ENCODE measurements at places on chromosomes 4 and X.
A peak's percentile ranks its signal among the peaks of the same experiment; 100 is the strongest.

GRCh38 chrX:13074297-13075262 is 30.2 kb upstream of the FAM9C start:
- no peak overlapping the region for H3K4me3 ChIP-seq
- H3K27ac ChIP-seq: no peak overlapping the region

GRCh38 chr4:15331930-15332329 is 95.9 kb upstream of the C1QTNF7 start:
- H3K27me3 ChIP-seq: no peaks in the 10 kb centered on the region
- H3K4me1 ChIP-seq: no peaks in the 10 kb centered on the region
- no peak overlapping the region for H3K4me3 ChIP-seq
- no peak overlapping the region for H3K27ac ChIP-seq
- no peaks in the 10 kb centered on the region for H3K36me3 ChIP-seq
- DNase-seq: no peak

DNA sequence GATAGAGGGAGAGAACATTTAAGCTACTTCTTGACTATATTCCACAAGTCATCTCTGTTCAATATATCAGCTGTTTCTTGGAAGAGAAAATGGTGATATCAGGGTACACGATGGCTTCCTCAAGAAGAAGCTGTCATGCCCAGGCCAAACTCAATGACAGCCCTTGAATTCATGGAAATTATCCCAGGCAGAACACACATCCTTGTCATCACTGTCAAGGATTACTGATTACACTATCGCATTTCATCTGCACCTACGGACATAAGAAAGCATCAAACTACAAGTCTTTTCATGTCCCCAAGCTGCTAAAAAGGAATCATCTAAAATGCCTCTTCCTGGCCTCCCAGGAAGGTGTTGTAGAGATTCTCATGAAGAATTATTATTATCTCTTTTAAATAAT is 165.2 kb upstream of the SLC7A11 start:
- H3K27ac ChIP-seq: no peak overlapping the region
- no peaks in the 10 kb centered on the region for H3K27me3 ChIP-seq
- no peak overlapping the region for H3K4me3 ChIP-seq

- no peaks in the 10 kb centered on the region for H3K27me3 ChIP-seq
- DNase-seq: no peak
- no peak overlapping the region for H3K27ac ChIP-seq
- no peaks in the 10 kb centered on the region for H3K4me1 ChIP-seq
- H3K36me3 ChIP-seq: peaks cover 6% of the 10 kb centered on the region
- H3K4me3 ChIP-seq: no peak overlapping the region
Observed at GRCh38 chr4:78426972-78427371, 124.6 kb upstream of the ANXA3 start.

GRCh38 chr4:147041376-147041775 is 95.7 kb upstream of the TTC29 start:
- no peaks in the 10 kb centered on the region for H3K27me3 ChIP-seq
- H3K36me3 ChIP-seq: no peaks in the 10 kb centered on the region
- no peak overlapping the region for H3K27ac ChIP-seq
- DNase-seq: no peak
- no peak overlapping the region for H3K4me3 ChIP-seq

DNA sequence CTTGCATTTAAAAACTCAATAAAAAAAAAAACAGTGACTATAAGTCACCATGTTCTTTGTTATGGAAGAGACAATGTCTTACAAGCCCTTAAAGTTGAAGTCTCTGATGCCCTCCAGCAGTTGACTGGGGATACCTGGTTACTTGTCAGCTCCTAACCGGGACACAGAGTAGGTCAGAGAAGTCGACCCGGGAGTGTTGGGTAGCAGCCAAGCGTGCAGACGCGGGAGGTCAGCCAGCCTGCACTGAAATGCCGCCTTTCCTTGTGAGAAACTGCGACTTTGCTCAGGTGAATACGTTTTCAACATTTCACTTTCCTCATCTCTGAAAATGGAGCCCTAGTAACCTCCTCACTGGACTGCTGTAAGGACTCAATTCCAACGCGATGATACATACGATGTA is 81.8 kb downstream of the F11 start:
- no peaks in the 10 kb centered on the region for H3K27me3 ChIP-seq
- no peaks in the 10 kb centered on the region for H3K4me1 ChIP-seq
- H3K36me3 ChIP-seq: no peaks in the 10 kb centered on the region
- H3K4me3 ChIP-seq: no peak overlapping the region
- H3K27ac ChIP-seq: no peak overlapping the region

DNA sequence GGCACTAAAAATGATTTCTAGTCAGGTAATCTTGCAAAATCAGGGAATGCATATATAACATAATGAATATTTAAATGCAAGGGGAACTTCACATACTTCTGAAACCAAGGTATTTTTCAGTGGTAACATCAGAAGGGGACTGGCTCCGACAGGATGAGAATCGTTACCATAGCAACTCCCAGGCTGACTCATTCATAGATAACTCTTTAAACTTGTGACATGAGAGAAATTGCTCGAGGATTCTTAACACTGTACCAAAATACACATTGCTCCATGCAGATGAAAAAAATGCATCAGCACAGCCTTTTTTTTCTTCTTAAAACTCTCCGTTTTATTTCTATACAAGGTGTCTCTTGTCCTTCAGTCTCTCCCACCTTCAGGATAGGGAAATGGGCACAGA is 114.3 kb downstream of the GABRB1 start:
- no peak overlapping the region for H3K27ac ChIP-seq
- no peaks in the 10 kb centered on the region for H3K36me3 ChIP-seq
- no peak overlapping the region for H3K4me3 ChIP-seq
- H3K27me3 ChIP-seq: no peaks in the 10 kb centered on the region

DNA sequence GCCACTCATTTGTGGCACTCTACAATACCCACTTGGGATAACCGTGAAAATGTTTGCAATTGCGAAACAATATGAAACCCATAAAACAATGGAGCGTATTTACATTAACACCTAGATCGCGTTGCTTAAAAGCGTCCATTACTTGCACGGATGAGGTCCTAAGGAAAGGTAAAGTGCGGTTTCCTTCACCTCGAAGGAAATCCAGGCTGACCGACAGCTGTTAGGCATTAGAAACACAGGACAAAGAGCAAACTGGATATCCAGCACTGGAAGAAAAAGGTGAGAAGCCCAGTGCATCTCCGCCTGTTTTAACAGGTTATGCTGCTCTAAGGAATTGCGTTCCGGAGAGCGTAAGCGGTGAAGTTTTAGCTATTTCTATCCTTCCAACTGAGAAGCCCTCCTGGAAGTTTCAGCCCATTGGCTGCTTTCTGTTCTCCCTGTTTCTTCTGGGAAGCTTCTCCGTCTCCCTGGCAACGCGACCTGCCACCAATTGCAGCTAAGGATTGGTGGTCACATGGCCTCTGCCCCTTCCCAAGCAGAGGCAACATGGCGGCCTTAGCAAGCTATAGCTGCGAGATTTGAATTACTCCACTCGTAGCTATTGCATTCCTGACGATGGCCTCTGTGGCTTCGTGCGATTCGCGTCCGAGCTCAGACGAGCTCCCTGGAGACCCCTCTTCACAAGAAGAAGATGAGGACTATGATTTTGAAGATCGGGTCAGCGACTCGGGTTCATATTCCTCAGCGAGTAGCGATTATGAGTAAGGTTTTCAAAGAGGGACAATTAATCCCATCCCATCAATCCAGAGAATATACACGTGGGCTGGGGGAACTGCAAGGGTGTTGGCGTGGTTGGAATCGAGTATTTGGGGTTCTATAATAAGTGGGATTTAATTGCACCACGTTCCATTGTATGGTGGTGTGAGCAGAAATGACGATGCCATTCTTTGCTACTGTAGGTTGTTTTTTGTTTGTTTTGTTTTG is at the start of gene INTU:
Gene INTU (plus strand): TSS at position 538 of the 984 bp plus-strand sequence. CDS start 78 bp downstream, at position 616.
- H3K4me1 ChIP-seq: no peaks in the 10 kb centered on the region
- H3K4me3 ChIP-seq: peak within 1 kb of the TSS; percentile 68
- peaks cover 2% of the 10 kb centered on the region for H3K36me3 ChIP-seq
- DNase-seq: peak; percentile 87
- no peaks in the 10 kb centered on the region for H3K27me3 ChIP-seq
- no peak within 1 kb of the TSS for H3K27ac ChIP-seq

- no peak within 1 kb of the TSS for H3K27ac ChIP-seq
- DNase-seq: no peak
- no peaks in the 10 kb centered on the region for H3K4me1 ChIP-seq
- no peak within 1 kb of the TSS for H3K4me3 ChIP-seq
- no peaks in the 10 kb centered on the region for H3K36me3 ChIP-seq
- no peaks in the 10 kb centered on the region for H3K27me3 ChIP-seq
Observed at GRCh38 chrX:27981349-27981748, at the start of gene DCAF8L1. DCAF8L1 (minus strand) TSS chrX:27981449; CDS start chrX:27981334, 115 bp downstream.

DNA sequence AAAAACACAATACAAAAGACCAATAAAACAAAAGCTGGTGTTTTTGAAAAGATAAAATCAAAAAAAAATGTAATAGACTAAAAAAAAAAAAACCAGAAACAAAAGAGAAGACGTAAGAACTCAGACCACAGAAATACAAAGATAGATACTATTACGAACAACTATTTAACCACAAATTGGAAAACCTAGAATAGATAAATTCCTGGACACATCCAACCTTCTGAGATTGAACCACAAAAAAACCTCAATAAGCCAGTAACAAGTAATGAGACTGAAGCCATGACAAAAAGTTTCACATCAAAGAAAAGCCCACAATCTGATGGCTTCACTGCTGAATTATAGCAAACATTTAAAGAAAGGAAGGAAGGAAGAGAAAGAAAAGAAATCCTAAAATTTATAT is 16.2 kb downstream of the RCHY1 start:
- H3K4me3 ChIP-seq: no peak overlapping the region
- no peaks in the 10 kb centered on the region for H3K4me1 ChIP-seq
- DNase-seq: no peak
- peaks cover 49% of the 10 kb centered on the region for H3K36me3 ChIP-seq
- H3K27me3 ChIP-seq: no peaks in the 10 kb centered on the region

GRCh38 chr4:4625488-4625887 is 83.6 kb upstream of the STX18 start:
- no peaks in the 10 kb centered on the region for H3K27me3 ChIP-seq
- H3K36me3 ChIP-seq: no peaks in the 10 kb centered on the region
- no peak overlapping the region for H3K27ac ChIP-seq
- DNase-seq: no peak
- no peak overlapping the region for H3K4me3 ChIP-seq

GRCh38 chr4:85823295-85823694 is 348.3 kb downstream of the ARHGAP24 start:
- H3K27ac ChIP-seq: no peak overlapping the region
- no peaks in the 10 kb centered on the region for H3K27me3 ChIP-seq
- peaks cover 14% of the 10 kb centered on the region for H3K4me1 ChIP-seq

Measured in neuronal stem cell (in vitro differentiated cells).